ENCODE measurements at places on chromosomes 3 and 15.

DNA sequence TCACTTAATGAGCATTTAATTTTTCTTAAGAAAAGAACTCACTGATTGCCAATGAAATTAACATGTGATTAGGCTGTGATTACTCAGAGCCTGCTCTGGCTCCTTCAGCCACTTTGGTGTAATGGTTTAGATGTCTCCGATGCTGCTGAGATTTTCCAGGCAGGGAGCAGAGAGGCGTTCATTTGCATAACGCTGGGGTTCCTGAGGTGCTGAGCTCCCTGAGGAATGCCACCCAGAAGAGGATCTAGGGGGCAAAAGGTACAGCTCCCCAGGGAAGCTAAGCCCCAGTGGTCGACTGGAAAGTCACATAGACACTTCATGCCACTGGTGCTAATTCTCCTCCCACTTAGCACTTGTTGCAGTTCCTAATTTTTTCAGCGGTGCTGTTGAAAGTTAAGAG, 119.5 kb downstream of the USP13 start:
- no peak for DNase-seq

- no peak for DNase-seq
These were observed 31.6 kb upstream of the GLCE start for GRCh38 chr15:69128667-69129311.

GRCh38 chr3:194983121-194983520, 287.8 kb downstream of the XXYLT1 start:
- DNase-seq = no peak

DNA sequence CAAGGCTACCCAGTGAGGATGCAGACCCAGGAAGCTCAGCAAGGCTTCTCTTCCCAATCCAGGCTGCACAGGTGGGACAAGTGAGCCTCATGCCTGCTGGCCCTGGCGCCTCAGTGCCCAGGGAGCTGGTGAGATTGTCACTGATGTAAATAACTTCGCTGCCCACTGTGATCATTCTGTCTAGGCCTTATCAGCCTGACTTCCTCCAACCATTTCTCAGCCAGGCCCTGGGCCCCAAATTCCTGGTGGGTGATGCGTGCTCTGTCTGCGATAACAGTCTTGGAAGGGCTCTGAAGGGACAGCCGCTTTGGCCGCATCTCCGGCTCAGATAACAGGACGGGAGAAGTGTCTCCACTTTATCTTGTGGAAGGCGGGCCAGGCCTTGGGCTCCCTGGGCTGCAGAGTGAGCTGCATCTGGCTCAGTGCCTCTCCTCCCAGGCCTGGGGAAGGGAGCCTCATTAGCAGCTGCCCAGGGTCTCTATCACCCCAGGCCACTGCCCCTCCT, 2.2 kb upstream of the FBLN2 start:
- no peak for DNase-seq

Measured in NCI-H187 treated with DMSO at 0.1 percent for 48 hours (cell line).